ENCODE measurements at places on chromosomes 7 and 10. TPM values are rescaled to one million over a fixed set of nuclear protein-coding genes. Genes with fewer than 3 reads are reported as not detected.

GRCh38 chr7:19133886-19134285, 11.3 kb downstream of the FERD3L start:
- H3K4me1 ChIP-seq: no peaks in the 10 kb centered on the region
- no peak overlapping the region for H3K27ac ChIP-seq
- no peaks in the 10 kb centered on the region for H3K27me3 ChIP-seq
- no peaks in the 10 kb centered on the region for H3K36me3 ChIP-seq
- peak; percentile 50 for DNase-seq

- DNase-seq: no peak
- no peaks in the 10 kb centered on the region for H3K36me3 ChIP-seq
- no peaks in the 10 kb centered on the region for H3K4me1 ChIP-seq
- H3K27me3 ChIP-seq: no peaks in the 10 kb centered on the region
- no peak overlapping the region for H3K27ac ChIP-seq
These were observed 197.0 kb downstream of the SNX13 start for GRCh38 chr7:17743316-17743715.

- no peak overlapping the region for H3K4me3 ChIP-seq
- H3K27ac ChIP-seq: peak overlapping the region; percentile 55
- no peaks in the 10 kb centered on the region for H3K27me3 ChIP-seq
- H3K4me1 ChIP-seq: no peaks in the 10 kb centered on the region
- no peaks in the 10 kb centered on the region for H3K36me3 ChIP-seq
These were observed 79.9 kb upstream of the AGR3 start for GRCh38 chr7:16961641-16962040.

GRCh38 chr10:839550-840205, 91.8 kb downstream of the LARP4B start:
- no peaks in the 10 kb centered on the region for H3K4me1 ChIP-seq
- H3K4me3 ChIP-seq: no peak overlapping the region
- no peaks in the 10 kb centered on the region for H3K27me3 ChIP-seq
- no peak for DNase-seq
- H3K27ac ChIP-seq: no peak overlapping the region

DNA sequence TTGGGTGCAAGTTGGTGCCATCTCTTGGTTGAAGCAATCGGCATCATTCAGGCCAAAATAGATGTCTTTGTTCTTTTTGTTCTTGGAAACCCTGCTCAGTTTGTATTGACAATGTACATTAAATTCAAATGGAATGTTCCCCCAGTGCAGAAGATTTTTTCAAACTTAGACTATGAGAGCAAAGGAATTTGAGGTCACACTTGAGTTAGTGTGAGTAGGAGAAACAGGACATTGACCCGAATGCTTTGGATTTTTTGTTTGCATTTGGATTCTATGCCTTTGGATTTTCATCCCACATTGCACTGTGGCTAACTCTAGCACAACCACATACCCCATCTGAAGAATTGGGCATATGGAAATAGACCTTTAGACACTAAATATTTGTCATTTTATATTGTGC, 480.0 kb downstream of the GALNT17 start:
- H3K4me3 ChIP-seq: no peak overlapping the region
- H3K4me1 ChIP-seq: peaks cover 30% of the 10 kb centered on the region
- no peak overlapping the region for H3K27ac ChIP-seq
- H3K36me3 ChIP-seq: no peaks in the 10 kb centered on the region
- DNase-seq: no peak

- no peaks in the 10 kb centered on the region for H3K27me3 ChIP-seq
- H3K36me3 ChIP-seq: peaks cover 3% of the 10 kb centered on the region
- H3K4me3 ChIP-seq: no peak overlapping the region
- DNase-seq: peak; percentile 33
- H3K27ac ChIP-seq: no peak overlapping the region
- H3K4me1 ChIP-seq: no peaks in the 10 kb centered on the region
These were observed 18.1 kb downstream of the CCDC126 start for GRCh38 chr7:23615331-23615730.

DNA sequence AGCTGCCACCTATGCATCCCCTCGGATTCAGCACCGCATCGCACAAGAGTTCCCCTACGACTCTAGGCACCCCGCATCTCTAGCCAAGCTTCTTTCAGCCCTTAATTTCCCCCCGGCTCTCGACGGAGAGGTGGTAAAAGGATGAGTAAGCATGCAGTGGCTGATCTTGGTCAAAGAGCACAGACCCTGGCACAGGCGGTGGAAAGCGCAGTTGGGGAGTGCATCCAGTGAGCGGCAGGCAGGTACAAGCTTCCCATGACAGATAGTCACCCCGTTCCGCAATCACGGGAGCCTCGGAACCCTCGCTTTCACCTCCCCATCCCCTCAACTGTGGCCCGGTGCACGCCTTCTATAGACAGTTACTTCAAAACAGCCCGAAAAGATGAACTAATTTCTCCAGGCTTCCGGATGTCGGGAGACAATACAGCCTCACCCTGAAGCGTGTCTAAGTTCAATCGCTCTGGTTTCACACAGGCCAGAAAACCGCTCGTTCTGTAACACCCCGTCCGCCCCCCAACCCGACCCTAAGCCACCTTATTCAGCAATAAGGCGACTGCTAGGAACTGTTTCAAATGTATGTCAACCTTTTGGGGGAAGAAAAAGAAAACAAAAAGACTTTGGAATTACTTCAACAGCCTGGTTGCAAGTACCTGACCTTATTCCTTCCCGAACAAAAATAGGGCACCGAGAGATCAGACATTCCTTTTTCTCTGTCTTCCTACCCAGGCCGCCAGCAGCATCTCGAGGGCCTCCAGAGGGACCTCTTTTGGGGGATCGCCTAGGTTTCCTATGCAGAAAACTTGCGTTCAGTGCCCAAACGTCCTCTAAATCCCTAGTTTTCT, 1.4 kb downstream of the RHEB start:
- peak; percentile 69 for DNase-seq
- no peaks in the 10 kb centered on the region for H3K27me3 ChIP-seq
- H3K36me3 ChIP-seq: no peaks in the 10 kb centered on the region
- peak overlapping the region; percentile 76 for H3K4me3 ChIP-seq
- peaks cover 21% of the 10 kb centered on the region for H3K4me1 ChIP-seq

- no peaks in the 10 kb centered on the region for H3K4me1 ChIP-seq
- peak overlapping the region; percentile 59 for H3K27ac ChIP-seq
- H3K27me3 ChIP-seq: no peaks in the 10 kb centered on the region
- DNase-seq: peak; percentile 89
- no peak overlapping the region for H3K4me3 ChIP-seq
These were observed 233.1 kb downstream of the PARD3 start for GRCh38 chr10:34581801-34582532.

GRCh38 chr10:14567421-14567820, 207.3 kb downstream of the FAM107B start:
- DNase-seq: peak; percentile 82
- peaks cover 11% of the 10 kb centered on the region for H3K36me3 ChIP-seq
- H3K27me3 ChIP-seq: no peaks in the 10 kb centered on the region
- H3K27ac ChIP-seq: peak overlapping the region; percentile 71
- peaks cover 16% of the 10 kb centered on the region for H3K4me1 ChIP-seq

GRCh38 chr7:46291050-46291438, 370.0 kb upstream of the IGFBP3 start:
- no peaks in the 10 kb centered on the region for H3K36me3 ChIP-seq
- H3K27me3 ChIP-seq: no peaks in the 10 kb centered on the region
- H3K4me1 ChIP-seq: peaks cover 11% of the 10 kb centered on the region
- peak; percentile 21 for DNase-seq
- no peak overlapping the region for H3K27ac ChIP-seq
- H3K4me3 ChIP-seq: no peak overlapping the region

DNA sequence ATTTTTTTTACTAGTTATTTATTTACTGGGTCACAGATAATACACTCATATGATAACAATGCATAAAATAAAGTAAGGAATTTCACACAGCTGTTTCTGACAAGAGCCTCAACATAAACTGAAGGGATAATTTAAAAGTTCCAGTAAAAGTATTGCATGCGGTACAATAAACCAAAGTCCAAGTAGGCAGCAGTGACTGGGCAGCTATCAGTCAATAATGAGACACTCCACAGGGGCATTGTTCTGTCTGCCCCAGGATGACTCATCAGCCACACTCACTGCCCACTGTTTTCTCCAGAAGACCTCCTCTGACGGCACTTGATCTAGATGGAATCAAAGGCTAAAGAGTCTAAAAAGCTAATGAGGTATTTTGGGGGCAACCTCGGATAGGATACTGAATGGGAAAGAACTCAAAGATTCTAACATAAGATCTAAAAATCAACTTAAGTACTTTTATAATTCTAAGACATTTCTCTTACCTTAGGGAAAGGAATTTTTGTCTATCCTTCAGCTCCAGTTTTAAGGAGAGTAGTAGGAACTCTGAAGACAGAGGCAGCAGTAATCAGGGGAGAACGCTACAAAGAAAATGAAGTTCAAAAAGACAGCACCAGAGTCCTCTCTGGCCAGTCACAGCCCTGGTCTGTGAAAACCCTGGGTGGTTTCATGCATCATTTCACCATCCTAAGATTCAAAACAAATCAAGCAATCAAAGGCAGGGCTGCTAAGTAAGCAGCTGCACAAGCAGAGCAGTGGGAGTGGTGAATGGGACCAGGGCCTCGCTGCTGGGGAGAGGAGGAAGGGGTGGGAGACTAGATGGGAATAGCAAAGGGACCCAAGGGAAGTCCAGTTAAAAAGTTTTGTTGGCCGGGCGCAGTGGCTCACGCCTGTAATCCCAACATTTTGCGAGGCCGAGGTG, 175.1 kb downstream of the AVL9 start:
- no peak overlapping the region for H3K27ac ChIP-seq
- H3K27me3 ChIP-seq: no peaks in the 10 kb centered on the region
- H3K36me3 ChIP-seq: no peaks in the 10 kb centered on the region
- no peak for DNase-seq
- no peaks in the 10 kb centered on the region for H3K4me1 ChIP-seq

GRCh38 chr7:83520726-83521125, 128.2 kb downstream of the SEMA3E start:
- no peak overlapping the region for H3K27ac ChIP-seq
- no peaks in the 10 kb centered on the region for H3K4me1 ChIP-seq
- DNase-seq: no peak
- no peak overlapping the region for H3K4me3 ChIP-seq

DNA sequence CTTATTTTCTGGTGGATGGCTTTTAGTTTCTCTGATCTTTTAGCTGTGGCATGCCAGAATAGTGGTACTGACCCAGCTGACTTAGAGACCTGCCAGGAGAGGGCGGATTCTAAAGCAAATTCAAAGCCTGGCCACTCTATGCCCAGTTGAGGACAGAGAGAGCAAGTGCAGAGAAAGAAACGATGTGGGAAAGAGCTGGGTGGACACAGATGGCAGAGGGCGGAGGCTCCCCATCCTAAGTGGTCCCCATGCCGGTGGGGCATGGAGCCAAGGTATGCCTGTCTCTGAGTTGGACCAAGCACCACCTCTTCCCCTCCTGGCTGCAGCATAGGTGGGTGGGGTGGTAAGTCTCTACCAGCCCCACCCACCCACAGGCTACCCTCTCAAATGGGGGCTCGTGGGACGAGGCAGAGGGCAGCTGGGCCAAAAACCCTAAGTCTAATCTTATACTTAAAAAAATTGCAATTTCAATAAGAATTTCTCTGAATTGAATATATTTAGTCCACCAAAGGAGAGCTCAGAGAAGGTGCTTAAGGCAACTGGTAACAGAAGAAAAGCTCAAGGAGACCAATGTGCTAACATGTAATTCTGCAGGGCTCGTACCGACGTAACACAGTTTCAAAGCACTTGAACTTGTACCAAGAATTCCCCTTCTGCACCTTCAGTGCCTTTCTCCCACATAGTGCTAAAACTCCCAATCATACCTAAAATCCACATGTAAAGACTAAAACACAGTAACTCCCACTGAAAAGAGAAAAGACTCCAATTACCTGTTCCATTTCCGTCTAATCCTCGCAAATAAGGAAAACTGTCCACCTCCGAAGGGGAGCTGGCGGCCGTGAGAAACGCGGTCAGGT, 85.7 kb upstream of the NMT2 start:
- peaks cover 11% of the 10 kb centered on the region for H3K36me3 ChIP-seq
- H3K27ac ChIP-seq: peak overlapping the region; percentile 13
- no peaks in the 10 kb centered on the region for H3K27me3 ChIP-seq

DNA sequence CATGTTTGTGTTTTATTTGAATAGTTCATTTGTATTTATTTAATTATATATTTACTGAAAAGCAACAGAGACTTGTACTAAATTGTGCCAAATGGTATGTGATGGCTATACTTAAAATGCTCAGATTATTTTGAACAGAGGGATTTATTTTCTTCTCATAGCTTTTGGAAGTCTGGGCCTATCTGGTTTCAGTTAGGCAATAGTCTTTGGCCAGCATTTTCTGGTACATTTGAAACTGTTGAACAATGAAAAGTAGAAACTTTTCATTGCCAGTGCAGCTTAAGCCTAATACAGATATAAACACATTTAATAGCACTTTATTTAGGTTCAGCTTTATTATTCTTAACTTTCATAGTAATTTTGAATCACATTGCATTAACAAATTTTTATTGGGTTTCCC, 188.0 kb downstream of the TAX1BP1 start:
- H3K27ac ChIP-seq: no peak overlapping the region
- H3K4me3 ChIP-seq: no peak overlapping the region
- peaks cover 7% of the 10 kb centered on the region for H3K4me1 ChIP-seq
- DNase-seq: no peak

- DNase-seq: no peak
- H3K27me3 ChIP-seq: no peaks in the 10 kb centered on the region
- H3K27ac ChIP-seq: no peak overlapping the region
- H3K4me1 ChIP-seq: peaks cover 14% of the 10 kb centered on the region
- no peaks in the 10 kb centered on the region for H3K36me3 ChIP-seq
These were observed 18.5 kb upstream of the TNS3 start for GRCh38 chr7:47600199-47601118.

DNA sequence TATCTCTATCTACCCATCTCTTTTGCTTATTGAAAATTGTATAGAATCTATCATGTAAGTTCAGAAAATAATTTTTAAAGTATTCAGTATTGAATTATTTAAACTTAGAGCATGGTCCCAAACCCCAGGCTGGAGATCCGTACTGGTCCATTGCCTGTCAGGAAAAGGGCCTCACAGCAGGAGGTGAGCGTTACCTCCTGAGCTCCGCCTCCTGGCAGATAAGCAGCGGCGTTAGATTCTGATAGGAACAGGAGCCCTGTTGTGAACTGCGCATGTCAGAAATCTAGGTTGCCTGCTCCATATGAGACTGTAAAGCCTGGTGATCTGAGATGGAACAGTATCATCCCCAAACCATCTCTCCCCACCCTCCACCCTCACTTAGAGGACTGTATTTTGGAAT, 266.0 kb upstream of the CNTNAP2 start:
- H3K4me1 ChIP-seq: no peaks in the 10 kb centered on the region
- DNase-seq: no peak
- no peak overlapping the region for H3K4me3 ChIP-seq
- H3K36me3 ChIP-seq: no peaks in the 10 kb centered on the region
- no peak overlapping the region for H3K27ac ChIP-seq

The WDR86 gene
- 3.4 TPM for total RNA-seq

The PAX4 gene
- total RNA-seq: not detected

The OPN1SW gene
- total RNA-seq: not detected

The GPRIN2 gene
- total RNA-seq: 0.13 TPM

The XRCC2 gene
- total RNA-seq: 3.5 TPM

The CAV1 gene
- 174 TPM for total RNA-seq

The PTPRN2 gene
- total RNA-seq: 1.4 TPM

The STEAP1B gene
- 3.1 TPM for total RNA-seq
